Stimulated activated CD8-positive, alpha-beta memory T cell treated with anti-CD3 and anti-CD28 coated beads, Interleukin-4, amount 100 ng/mL, for 1 hour (primary cell): ENCODE measurements at places on chromosomes 6 and 20.

GRCh38 chr6:26363882-26364701 lies 906 bp upstream of the BTN3A2 start:
- no peak for DNase-seq

- no peak for DNase-seq
Observed at GRCh38 chr6:168363811-168364792, 44.5 kb upstream of the DACT2 start.

DNA sequence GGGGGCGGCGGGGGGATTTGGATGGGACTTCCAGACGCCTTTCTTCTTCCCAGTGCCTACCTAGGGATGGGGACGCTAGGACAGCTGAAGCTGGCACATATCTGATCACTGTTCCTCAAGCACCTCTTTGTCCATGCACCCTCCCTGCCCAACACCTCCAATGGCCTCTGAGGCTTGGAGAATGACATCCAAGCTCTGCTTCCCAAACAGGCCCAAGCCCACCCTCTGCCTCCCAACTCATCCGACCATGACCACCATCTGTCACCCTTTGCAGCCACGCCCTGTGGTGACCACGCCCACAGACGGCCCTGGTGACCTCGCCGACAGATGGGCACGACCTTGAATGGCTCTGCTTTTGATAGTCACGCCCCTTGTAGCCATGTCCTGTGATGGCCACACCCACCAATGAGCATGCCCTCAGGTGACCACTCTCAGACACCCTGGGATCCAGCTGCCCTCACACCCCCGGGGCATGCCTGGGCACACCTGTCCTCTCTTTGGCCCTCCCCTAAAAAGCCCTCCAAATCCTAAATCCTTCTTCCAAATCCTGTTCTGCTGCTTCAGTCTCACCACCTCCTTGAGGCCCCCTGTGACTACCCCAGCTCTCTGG lies 51.0 kb downstream of the SSR1 start:
- no peak for DNase-seq

DNA sequence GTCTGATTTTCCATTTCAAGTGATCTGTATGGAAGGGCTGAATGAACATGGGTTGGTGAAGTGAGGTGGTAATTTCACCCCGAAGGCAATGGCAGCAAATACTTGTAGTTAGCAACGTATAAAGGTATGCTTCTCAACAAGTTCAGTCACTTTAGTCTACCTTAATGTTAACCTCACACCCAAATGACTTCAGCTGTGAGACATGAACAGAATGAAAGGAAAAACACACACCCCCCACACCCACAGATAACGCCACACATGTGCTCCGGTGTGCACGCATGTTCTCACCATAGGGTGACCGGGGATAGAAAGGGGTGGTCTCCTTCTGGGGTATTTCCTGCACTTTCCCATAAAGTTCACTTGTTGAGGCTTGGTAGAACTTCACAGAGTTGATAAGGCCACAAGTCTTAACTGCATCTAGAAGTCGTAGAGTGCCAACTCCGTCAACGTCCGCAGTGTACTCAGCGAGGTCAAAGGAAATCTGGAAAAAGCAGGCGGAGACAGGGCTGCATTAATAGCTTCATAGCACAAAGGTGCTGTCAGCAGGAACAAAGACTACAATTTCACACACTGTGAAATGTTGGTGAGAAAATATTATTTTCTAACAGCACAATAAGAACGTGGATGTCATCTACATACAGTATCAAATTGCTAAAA lies 284.8 kb downstream of the GMDS start:
- DNase-seq = no peak

DNA sequence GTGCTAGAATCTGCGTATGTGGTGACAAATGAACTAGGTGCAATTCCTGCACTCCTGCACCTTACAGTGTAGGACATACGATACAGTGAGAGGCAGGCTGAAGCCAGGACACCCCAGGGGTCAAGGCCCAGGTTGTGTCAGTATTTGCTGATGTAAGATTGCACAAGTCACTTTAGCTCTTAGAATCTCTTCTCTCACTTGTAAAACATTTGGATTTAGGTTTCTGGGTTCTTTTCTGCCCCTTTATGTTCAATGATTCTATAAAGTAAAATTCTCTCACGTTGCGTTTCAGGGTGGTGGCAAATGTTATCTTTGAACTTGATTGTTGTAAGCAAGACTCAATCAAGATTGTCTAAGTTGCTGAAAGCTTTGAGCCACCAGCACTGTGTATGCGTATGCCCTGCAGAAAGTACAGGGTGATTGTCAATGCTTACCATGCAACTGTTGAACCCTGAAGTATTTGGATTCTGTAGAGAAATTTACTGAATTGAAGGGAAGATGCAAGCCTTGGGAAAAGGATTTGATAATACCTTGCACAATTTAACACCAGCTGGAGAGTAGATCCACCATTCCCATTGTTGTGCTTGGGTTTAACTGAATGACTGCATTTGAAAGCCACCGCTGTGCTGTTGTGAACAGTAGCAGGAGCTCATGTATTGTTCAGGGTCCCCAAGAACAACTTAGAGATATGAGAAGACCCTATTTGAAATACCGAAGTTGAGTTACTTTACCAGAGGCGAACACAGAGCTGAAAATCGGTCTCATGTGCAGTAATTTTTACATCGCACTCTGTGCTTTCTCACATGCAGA lies 106.1 kb upstream of the CITED2 start:
- DNase-seq = no peak

DNA sequence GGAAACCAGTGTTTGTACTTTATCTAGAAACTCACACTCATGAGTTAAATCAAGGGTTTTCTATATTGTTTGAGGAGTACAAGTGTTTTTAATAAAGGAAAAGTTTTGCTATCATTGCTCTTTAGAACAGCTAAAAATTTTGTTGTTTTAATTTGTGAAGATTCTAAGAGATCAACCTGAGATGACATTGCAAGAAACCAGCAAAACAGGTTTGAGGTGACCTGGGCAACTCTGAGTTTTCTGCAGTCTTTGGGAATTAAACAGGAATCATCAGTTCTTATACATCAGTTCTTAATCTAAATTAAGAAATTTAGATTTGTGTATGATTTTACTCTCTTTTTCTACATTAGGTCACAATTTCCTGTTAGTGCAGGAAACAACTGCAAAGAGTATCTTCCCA lies 114.5 kb downstream of the JAG1 start:
- DNase-seq = no peak

DNA sequence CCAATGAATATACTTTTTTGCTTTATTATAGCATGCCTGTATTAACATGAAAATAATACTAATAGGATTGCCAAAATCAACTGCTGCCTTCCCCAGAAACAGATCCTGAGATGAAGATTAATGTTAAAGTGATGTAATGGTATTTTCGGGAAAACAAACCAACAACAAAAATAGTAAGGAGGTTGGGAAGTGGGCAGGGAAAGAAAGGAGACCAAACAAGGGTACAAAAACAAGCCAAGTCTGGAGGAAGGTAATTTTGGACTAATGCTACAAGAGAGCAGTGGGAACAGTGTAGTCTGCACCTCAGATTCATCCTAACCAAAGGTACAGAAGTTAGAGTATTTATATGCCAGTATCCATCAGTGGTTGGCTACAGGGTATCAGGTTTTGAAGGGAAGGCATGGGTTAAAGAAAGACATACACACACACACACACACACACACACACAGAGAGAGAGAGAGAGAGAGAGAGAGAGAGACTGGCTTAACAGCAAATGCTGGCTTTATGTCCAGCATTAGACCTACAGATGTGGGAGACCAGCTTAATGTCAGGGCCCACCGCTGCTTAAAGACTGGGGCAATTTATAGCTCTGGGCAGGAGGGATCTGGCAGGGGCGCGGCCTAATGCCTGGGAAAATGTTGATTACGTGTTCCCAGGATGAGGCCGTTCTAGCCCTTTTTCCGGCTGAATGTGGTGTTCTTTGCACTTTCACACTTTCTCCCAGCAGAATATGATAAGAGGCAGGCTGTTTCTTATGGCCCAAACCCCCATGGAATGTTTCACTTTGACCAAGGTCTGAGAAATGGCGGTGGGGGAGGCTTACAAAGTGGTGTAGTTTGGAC lies 3.8 kb upstream of the SLC17A1 start:
- no peak for DNase-seq

- DNase-seq = no peak
Observed at GRCh38 chr6:109009962-109010704, 84.5 kb downstream of the SESN1 start.

DNA sequence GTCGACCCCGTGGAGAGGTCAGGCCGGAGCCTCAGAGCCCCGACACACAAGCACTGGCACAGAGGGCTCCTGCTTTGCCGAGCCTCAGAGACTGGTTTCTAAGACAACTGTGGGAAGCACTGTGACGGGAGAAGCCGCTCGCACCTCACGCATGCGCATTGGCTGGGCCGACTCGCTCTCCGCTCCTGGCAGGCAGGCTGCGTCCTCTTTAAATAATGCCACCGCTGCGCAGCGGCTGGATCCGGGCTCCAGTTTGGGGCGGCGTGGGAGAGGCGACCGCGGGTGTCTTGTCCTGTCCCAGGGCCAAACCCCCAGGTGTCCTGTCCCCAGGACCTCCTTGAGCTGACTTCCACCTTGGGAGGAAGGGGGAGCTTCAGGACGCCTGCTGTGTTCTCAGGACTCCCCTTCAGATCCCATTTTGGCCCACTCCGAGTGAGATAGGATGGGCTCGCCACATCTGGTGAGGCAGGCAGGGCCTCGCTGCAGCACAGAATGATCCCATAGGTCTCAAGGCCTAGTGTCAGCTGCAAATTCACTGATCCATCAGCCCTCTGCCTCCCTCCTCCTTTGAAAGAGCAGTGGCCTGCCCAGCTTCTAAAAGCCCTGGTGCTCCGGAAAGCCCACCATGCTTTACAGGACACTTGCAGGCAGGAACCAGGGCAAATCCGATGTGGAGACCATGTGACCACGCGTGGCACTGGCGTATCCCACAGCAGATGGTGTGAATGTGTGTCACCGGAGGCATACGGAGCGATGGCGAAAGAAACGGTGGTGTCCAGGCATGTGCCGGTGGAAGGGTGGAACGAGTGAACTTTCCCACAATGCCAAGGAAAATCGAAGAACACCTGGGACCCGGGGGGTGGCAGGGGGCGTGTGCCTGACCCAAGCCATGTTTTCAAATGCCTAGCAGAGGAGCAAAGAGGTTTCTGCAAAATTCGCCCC lies 169.3 kb upstream of the ZNF337 start:
- DNase-seq = peak; percentile 50

DNA sequence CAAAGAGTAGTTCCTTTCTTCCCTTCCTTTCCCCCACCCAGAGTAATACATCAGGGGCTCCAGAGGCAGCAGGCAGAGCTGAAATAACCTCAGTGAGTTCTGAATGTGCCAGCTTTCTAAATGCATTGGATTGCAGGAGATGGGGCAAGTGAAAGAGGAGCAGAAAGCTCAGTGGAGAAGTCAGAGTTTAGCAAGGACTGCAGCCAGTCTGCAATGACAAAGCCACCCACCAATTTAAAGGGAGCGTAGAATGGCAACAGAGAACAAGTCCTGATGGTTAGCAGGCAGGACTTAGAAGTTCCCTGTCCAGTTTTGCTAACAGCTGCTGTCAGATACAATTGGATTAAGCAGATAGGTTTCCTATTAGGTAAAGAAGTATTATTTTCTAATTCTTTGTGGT lies 203.4 kb upstream of the RIN2 start:
- DNase-seq = no peak

DNA sequence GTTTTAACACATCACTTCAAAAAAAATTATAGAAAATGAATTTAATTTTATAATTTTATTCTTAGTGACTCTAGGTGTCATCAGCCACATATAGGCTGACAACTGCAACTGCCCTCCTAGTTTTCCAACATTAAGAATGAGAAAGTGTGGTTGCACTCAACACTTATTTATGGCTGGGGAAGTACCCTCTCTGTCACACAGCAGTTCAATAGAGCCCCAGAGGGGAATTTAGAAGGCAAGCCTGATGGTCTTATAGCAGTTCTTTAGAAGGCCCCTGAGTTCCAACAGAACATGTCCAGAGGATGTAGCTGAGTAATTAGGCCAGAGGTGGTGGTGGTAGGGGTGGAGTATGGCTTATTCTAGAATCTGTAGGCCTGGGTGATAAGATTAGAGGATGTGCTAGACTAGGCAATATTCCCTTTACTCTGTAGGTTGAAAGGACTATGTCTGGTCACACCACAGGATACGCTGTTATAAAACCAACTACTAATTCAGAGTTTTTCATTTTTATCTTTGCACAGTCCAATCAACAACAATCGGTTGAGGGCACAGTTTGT lies 226.5 kb upstream of the CITED2 start:
- no peak for DNase-seq

GRCh38 chr6:5851261-5851757 lies 155.4 kb downstream of the NRN1 start:
- DNase-seq = no peak

GRCh38 chr6:35474942-35475570 lies 6.9 kb downstream of the RPL10A start:
- no peak for DNase-seq

GRCh38 chr6:45576648-45577624 lies 199.2 kb upstream of the SUPT3H start:
- no peak for DNase-seq

GRCh38 chr20:11255860-11256259 lies 582.1 kb upstream of the JAG1 start:
- DNase-seq = no peak

- DNase-seq = no peak
Observed at GRCh38 chr6:27806981-27807440, 105.2 kb downstream of the OR2B2 start.

- DNase-seq = no peak
Observed at GRCh38 chr6:71072508-71072907, 115.6 kb upstream of the B3GAT2 start.

- DNase-seq = no peak
Observed at GRCh38 chr6:1536526-1537429, 72.9 kb upstream of the FOXC1 start.

GRCh38 chr6:20746805-20747558 lies 212.7 kb downstream of the CDKAL1 start:
- DNase-seq = no peak

- no peak for DNase-seq
Observed at GRCh38 chr6:39079197-39080125, 30.9 kb downstream of the GLP1R start.

DNA sequence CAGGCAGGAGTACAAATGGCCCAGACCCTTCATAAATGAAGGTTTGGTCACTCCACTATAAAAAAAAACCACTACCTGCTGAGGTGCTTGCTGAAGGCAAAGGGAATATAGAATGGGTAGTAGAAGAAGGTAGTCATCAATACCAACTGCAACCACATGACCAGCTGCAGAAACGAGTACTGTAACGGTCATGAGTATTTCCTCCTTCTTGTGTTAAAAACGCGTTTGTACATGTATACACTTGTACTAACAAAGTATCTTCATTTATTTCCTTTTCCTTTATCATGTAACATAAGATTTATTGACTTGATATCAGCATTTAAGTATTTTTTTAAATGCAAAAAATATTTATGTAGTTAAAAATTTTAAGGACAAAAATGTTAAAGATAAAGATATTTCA lies 238.6 kb downstream of the TFAP2B start:
- DNase-seq = no peak
